ENCODE measurements at places on chromosomes 16 and 17.
A peak's percentile ranks its signal among the peaks of the same experiment; 100 is the strongest.

GRCh38 chr16:9138731-9139501, 47.5 kb downstream of the HAPSTR1 start:
- DNase-seq: peak; percentile 73

- no peak for DNase-seq
These were observed 76.3 kb downstream of the JPH3 start for GRCh38 chr16:87678618-87679017.

DNA sequence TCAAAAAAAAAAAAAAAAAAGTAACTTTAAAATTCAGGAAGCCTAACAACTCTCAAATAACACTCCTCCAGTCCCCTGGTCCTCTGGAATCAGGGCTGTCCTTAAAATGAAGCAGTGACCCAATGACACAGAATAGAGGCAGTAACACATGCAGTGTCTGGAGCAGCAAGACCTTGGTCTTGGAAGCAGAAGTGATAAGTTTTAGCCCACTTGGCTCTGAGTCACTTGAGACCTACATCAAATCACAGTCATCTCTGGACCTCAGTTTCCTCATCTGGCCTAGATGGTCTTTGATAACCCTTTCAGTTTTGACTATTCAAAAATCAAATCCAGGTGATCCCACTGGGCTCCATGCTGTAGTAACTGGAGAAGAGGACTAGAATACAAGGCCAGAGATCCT, 39.0 kb downstream of the LYRM1 start:
- no peak for DNase-seq

- no peak for DNase-seq
These were observed 70.2 kb downstream of the PARN start for GRCh38 chr16:14559809-14560241.

DNA sequence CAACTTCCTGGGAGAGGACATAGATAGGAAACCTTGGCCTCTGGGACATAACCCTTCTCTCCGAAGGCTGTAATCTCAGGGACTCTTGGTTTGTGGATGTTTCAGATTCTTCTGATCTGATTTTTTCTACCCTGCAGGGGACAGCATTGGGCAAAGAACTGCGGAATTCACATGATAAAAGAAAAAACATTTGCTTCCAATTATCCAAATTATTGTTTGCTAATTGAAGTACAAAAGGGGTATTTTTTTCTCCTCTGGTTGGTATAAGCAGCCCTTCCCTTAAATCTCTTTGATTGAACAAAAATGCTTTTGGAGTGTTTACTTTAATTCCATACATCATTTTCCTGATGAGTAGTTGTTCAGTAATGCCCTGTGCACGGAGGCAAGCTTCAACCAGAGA, 251.7 kb upstream of the IRX3 start:
- DNase-seq: no peak

GRCh38 chr17:39064819-39065218, 86.6 kb downstream of the PLXDC1 start:
- no peak for DNase-seq

GRCh38 chr17:1042486-1042885, 45.6 kb downstream of the TIMM22 start:
- DNase-seq: no peak

DNA sequence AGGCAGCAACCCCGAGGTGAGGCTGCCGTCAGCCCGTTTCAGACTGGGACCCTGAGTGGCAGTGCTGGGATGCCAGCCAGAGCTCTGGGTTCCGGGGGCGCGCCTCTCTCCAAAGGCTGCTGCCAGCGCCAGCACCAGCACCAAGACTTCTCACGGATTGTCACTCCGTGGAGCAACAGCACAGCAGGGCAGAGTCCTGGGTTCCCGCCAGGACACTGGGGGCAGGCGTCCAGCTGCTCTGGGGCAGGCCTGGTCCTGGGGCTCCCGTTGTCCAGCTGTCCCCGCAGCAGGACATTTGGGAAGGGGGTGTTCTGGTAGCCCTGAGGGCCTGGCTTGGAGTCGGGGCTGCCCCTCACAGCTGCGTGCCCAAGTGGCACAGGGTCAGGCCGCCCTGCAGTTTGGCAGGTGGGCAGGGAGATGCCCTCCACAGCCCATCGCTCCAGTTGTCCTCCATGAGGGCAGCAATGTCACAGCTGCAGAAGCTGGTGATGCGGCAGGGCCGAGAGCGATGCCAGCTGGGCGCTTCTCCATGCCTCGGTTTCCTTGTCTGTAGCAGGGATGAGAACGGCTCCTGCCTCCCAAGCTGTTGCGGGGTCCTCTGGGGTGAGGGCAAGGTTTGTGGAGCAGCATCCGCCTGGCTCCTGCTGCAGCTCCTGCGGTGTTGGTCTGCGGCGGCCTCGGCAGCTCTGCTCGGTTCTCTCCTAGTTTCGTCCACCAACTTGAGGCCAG, 137.3 kb upstream of the CIBAR2 start:
- DNase-seq: no peak

GRCh38 chr16:16073001-16073545, 123.7 kb downstream of the ABCC1 start:
- DNase-seq: no peak

- peak; percentile 64 for DNase-seq
These were observed 3.4 kb upstream of the HEXD start for GRCh38 chr17:82414548-82415281.

GRCh38 chr17:5513628-5514027, 27.3 kb downstream of the MIS12 start:
- no peak for DNase-seq

GRCh38 chr17:31511580-31511979, 120.1 kb downstream of the RAB11FIP4 start:
- DNase-seq: no peak
